ENCODE measurements at places on chromosomes 13 and 19. TPM values are rescaled to one million over a fixed set of nuclear protein-coding genes. Genes with fewer than 3 reads are reported as not detected.

DNA sequence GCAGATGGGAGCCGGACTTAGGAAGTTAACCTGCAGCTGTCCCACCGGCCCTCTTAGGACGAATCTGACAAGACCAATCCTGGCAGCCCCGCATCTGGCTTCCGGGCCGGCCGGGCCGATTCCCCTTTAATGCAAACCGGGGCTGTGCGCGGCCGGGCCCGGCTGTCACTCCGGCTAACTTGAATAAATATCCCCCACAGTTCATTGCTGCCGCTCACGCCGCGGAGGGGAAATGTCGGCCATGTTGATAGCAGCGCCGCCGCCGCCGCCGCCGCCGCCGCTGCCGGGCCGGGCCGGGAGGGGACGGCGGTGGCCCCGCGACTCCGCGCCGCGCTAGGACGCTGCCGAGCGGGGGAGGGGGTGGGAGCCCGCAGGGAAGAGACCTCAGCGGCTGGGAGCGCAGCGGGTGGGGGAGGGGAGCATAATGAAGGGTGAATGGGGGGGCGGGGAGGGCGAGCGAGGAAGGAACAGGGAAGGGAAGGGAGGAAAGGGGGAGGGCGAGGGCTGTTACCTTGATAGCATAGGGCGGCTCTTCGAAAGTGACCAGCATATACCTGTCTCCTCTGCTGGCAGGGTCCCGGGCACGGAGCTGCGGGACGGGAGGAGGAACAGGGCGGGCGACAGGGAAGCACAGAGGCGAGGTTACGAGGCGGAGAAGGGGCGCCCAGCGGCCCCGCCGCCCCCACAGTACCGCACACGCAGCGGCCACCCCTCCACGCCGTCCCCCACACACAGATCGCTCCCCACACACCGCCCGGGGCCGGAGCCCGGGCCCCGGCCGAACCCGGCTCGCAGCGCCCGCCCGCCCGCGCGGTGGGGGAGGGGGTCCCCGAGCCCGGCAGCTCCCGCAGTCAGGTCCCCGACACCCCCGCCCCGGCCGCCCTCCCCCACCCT is 1.1 kb downstream of the INTS6 start:
- DNase-seq, result peak; percentile 78

- DNase-seq, result no peak
Observed at GRCh38 chr19:10113964-10114650, 2.6 kb downstream of the P2RY11 start.

GRCh38 chr19:56603829-56604228 is 8.7 kb downstream of the ZNF71 start:
- DNase-seq, result no peak

DNA sequence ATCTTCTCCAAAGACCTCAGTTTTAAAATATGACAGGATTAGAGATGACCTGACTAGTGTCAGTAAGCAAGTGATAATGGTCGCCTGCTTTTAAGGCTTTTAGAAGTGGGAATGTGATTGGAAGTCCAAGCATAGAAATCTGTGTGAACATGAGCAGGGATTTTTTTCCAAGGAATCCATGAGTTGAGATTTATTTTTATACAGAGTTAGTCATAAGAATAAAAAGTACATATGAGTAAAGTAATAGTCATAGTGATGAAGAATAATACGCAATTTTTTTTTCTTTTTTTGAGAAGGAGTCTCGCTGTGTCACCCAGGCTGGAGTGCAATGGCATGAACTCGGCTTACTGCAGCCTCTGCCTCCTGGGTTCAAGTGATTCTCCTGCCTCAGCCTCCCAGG is 1.6 kb downstream of the ZNF546 start:
- DNase-seq, result no peak

GRCh38 chr13:29958476-29958875 is 108.1 kb upstream of the UBL3 start:
- DNase-seq, result no peak

DNA sequence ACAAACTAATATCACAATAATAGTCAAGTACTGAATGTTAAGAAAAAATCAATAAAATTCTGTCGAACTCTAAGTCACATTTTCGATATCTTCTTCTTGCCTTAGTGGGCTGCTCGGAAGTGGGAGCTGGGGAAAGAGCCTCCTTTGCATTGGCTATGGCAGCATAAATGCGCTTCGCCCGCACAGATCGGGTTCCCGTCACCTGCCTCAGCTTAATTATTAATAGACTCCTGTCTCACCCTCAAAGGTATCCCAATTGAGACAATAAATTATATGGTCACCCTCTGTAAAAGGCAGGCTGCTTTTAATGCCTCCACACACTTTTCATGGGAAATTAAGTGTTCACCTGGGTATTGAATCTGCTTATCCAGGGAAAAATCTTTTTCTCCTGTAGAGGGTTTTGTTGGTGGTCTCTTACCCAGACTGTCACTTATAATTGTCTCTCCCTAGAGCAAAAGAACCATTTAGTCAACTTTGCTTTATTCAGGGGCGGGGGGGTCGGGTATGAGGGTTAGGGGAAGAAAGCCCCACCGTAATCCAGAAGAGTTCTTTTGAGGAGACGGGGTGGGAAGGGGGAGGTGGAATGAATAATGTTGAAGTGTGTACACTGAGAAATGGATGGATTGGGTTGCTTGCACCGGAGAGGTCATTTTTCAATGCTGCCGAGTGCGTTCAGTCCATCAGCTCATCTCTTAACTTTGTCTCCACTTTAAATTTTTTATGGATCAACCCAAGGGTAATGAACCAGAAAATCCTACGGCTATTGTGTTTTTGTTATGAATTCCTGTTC is 682.6 kb upstream of the SGCG start:
- DNase-seq, result no peak

DNA sequence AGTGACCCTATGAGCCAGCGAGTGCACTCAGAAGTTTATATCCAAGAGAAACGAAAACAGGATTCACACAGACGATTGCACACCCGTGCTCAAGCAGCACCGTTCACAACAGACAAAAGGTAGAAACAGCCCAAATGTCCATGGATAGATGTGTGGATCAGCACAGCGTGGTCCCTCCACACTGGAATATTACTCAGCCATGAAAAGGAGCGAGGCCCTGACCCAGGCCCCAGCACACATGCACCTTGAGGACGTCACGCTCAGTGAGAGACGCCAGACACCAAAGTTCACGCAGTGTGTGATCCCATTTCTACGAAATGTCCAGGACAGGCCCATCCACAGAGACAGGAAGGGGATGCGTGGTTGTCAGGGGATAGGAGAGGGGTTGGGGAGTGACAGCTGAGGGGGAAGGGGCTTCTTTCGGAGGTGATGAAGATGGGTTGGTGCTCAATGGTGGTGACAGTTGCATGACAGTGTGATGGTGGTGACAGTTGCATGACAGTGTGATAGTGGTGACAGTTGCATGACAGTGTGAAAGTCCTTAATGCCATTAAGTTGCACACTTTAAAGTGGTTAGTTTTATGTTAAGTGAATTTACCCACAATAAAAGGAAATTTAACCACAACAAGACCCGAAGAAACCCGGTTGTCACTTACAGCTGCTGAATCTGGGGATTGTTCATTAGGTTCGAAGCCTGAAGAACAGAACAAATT is 18.9 kb upstream of the SLC39A3 start:
- DNase-seq, result no peak

DNA sequence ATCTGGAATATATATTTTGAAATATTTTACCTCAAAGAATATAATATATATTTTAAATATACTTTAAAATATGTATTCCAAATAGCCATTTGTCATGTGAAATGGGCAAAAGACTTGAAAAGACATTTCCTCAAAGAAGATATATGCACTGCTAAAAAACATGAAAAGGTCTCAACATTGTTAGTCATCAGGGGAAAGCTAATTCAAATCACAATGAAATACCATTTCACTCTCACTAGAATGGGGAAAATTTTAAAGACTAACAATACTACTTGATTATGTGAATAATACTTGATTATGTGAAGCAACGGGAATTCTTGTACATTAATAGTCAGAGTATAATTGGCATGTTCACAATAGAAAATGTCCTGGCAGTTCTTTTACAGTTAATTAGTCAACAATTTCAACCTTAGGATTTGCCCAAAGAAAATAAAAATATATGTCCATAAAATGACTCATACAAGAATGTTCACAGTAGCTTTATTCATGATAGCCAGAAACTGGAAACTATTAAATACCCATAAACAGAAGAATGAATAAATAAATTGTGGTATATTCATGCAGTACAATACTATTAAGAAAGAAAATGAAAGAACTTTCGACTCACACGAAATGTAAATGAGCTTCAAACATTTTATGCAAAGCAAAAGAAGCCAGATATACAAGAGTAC is 6.8 kb upstream of the KBTBD6 start:
- DNase-seq, result no peak

DNA sequence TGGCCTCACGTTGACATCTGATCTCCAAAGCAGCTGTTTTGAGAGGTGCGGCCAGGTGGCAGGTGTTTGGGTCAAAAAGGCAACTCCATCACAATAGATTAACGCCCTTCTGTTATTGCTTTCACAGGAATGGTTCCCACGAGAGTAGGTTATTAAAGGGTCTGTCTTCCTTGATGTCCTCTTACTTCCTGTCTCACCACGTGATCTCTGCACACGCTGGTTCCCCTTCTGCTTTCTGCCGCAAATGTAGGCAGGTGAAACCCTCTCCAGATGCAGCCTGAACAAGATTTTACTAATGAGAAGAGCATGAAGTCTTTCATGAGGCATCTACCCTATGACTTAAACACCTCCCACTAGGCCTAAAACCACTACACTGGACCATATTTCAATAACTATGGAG is 22.8 kb upstream of the ZNF564 start:
- no peak for DNase-seq

GRCh38 chr13:28716511-28716910 is 2.3 kb downstream of the SLC46A3 start:
- no peak for DNase-seq

DNA sequence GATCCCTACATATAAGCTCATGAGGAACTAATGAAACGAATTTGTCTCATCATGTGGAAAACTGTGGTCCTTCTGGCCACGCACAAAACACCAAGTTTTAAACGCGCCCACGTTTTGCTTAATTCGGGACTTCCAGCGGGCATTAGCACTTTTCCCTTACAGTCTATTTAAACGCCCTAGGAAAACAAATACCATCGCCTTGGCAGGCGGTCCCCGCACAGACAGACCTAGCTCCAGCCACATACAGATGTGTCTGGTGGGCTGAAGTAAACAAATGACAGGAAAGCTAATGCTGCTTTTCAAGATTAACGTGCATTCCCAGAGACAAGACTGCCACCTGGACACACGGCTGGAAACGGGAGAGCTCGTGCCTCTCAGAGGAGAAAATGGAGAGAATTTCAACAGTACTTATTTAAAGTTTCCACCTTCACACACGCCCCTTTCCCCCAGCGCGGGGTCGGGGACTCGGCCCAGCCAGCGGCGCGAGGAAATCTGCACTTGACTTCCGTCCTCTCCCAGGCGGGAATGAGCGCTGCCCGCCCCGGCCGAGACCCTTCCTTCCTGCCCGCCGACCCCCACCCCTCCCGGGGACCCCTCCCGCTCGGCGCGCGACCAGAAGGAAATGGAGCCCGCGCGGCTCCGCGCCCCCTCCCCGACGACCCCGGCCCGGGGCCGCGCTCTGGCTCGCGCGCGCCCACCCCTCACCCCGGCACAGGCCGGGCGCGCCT is 931 bp downstream of the USP12 start:
- peak; percentile 58 for DNase-seq

Gene ELF1
- polyA plus RNA-seq, result 34.3 TPM

Gene ZNF563
- 1.4 TPM for polyA plus RNA-seq

Gene CD33
- polyA plus RNA-seq, result 4.1 TPM

Gene FPR2
- 0.61 TPM for polyA plus RNA-seq

Gene C19orf18
- polyA plus RNA-seq, result 0.79 TPM

Gene PSG6
- not detected for polyA plus RNA-seq

Gene PDCD5
- 125 TPM for polyA plus RNA-seq

Gene APC2
- 1.1 TPM for polyA plus RNA-seq

Gene ALOX5AP
- 5.6 TPM for polyA plus RNA-seq
